ENCODE measurements at places on chromosomes 2 and 18.
A peak's percentile ranks its signal among the peaks of the same experiment; 100 is the strongest.

GRCh38 chr18:27030421-27030820 is 154.7 kb downstream of the CHST9 start:
- DNase-seq, result no peak

- DNase-seq, result no peak
Measured at GRCh38 chr2:21501376-21502027, 377.7 kb downstream of the TDRD15 start.

DNA sequence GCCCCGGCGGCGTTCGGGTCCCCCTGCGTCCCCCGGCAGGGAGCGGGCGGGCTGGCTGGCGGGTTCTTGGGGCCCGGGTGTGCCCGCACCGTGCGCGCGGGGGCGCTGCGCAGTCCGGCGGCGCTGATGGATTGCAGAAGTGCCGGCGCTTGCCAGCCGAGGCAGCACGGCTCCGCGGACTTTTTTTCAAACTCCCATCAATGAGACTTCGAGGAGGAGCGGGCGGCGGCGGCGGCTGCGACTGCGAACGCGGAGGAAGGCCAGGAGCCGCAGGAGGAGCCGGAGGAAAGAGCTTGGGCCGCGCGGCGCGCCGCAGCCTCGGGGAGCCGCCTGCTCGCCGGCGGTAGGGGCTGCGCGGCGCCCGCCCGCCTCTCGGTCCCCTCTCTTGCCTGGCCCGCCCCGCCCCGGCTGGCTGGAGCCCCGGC is at the start of gene GLI2:
Gene GLI2, plus strand, starts transcription at position 123 of the 425 bp plus-strand sequence. CDS start 61,453 bp downstream, outside the sequence.
- DNase-seq, result peak; percentile 88

DNA sequence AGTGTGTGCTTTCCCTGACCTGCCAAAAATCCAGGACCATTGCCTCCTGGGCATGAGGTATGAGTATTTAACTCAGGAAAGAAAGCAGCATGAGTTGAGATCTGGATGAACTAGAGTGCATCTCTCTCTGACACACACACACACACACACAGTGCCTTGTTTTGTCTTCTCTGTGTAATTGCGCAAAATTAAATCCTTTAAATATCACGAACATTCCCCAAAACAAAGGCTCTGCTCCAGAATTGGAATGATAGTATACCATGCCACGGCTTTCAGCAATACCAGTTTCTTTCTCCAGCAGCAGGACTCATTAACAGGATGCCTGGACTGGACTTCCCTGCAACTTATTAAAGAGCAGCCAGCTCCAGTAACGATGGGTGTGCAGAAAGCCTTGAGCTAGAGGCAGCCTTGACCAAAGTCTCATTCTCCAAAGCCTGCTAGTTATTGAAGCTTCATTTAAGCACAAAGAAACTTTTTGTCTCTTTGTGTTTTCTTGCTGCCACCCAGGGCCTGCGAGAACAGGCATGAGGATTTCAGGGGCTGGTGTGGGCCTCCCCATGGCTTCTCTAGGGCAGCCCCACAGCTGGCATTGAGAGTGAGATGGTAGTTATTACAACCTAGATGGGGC is 101.7 kb downstream of the NRP2 start:
- no peak for DNase-seq

DNA sequence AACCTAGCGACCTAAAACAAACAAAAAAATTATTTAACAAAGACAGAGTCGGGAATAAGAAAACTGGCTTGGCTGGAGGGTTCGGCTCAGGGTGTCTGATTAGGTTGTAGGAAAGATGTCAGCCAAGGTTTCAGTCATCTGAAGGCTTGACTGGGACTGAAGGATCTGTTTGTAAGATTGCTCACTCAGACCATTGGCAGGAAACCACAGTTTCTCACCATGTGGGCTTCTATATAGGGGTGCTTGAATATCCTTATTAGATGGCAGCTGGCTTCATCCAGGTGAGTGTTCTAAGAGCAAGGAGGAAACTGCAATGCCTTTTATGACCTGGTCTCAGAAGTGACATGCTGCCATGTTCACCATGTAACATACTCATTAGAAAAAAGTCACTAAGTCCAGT is 999 bp upstream of the IL36B start:
- DNase-seq, result no peak

DNA sequence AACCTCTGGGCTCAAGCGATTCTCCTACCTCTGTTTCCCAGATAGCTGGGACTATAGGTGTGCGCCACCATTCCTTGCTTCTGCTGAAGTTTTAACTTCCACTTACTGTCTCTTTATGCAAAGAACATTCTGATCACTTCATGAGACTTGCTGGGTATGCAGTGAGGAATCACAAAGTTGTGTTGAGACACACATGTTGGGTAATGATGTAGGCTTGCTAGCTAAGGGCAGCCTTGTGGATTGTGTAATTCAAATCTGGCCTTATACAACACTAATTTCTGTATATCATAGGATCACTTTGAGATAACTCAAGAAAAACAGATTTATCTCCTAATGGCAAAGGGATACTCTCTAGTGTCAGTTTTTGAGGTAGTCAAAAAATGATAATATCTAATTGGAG is 24.2 kb downstream of the XRCC5 start:
- DNase-seq, result no peak

DNA sequence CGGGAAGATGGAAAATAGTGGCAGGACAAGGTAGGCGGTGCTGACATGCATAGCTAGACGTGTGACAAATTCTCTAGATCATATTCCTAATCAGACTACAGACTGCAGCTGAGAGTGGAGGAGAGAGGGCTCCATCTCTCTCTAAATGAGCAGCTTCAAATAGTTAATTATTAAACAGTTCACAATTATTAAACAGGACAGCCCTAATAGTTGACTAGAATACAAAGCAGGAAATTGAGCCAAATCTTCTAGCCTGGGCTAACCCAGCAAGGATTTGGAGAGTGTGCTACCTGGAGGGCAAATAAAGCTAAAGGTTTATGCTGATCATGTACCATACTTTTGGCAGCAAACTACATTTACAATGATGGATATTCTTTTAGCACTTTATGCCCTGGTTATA is 54.4 kb upstream of the CWC22 start:
- DNase-seq, result no peak

DNA sequence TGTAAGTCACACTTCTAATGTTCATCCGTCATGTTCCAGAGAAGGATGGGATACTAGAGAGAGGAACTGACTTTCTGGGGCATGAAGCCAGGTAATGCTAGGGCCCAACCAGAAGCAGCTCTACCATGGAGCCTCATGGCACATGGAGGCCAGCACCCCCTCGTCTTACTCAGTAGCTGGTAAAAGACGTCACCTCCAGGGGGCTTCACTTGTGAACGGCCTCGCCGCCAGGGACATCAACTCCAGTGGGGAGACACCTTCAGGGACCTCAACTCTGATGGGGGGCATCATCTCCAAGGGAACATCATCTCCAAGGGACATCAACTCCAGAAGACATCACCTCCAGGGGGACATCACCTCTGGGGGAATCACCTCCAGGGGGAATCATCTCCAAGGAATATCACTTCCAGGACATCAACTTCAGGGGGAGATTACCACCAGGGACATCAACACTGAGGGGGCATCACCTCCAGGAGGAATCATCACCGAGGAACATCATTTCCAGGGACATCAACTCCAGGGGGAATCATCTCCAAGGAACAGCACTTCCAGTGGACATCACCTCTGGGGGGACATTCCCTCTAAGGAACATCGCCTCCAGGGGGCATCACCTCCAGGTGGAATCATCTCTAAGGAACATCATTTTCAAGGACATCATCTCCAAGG is 168.4 kb downstream of the NDUFA10 start:
- DNase-seq, result peak; percentile 40

GRCh38 chr2:113776949-113777348 is 20.5 kb upstream of the SLC35F5 start:
- no peak for DNase-seq

DNA sequence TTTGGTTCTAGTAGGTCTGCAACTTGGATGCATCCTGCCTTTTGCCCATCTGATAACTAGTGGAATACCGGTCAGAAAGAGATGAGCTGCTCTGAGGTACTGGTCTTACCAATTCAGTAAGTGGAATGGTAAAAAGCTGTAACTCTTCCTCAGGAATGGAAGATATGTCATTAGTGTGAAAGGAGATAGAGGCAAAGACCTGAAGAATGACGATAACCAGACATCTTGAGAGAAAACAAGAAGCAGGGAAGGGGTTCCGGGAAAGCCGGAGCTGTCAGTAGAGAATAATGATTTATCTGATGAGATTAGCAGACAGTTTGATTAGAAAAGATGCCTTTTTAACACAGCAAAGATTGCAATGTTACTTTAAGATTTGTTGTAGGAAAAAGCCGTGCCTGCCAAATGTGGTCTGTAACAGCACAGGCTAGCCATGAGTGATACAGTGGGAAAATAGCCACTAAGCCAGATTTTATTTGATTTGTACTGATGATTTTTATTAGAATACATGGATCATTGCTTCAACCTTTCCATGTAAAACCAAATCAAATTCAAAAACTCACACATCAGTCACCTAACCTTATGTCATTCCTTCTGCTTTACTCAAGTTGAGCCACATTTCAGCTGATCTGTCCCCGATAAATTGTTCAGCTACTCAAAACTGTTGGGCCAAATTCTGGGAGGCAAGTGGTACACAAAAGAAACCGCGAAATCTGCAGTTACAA is 110.0 kb downstream of the TCF4 start:
- DNase-seq, result no peak

DNA sequence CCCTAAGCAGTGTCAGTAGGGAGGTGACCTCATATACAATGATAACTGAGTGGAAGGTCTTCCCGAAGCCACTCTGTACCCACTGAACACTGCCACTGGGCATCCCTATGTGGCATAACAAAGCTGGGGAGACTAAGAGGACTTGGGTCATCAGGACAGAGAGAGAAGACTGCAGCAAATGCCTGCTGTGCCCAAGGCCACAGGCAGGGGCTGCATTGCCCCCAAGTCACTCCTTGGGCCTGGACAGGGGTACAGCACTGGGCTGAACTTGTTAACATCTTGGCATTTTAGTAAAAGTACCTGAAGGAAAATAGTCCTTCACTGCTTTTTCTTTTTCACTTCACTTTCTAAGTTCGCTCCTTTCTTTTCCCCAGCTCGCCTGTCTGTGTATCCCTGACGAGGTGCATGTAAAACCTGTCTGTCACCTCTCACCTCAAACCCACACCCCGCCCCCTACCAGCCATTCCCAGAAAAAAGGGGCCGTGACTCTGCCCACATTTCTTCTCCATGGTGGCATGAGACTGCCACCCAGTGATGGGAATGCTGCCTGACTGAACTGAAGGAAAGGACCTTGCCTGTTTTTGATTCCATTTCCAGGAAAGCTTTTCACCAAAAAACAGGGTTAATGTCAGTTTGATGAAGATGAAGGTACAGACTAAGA is 62.9 kb downstream of the MTHFD2 start:
- no peak for DNase-seq

DNA sequence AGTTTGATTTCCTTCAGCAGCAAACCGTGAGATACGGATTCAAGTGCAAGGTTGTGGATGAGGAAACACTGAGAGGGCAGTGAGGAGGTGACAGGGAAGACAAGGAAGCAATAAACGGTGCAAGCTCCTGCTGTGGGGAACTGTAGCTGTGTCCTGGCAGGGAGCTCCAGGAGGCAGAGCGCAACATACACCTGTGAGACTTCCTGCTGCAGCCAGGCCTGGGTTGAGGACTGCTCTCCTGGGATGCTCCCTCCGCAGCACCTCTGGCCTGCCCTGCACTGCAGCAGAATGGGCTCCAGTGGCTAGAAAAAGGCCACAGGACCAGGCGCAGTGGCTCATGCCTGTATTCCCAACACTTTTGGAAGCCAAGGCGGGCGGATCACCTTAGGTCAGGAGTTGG is 85.5 kb downstream of the MRO start:
- no peak for DNase-seq

DNA sequence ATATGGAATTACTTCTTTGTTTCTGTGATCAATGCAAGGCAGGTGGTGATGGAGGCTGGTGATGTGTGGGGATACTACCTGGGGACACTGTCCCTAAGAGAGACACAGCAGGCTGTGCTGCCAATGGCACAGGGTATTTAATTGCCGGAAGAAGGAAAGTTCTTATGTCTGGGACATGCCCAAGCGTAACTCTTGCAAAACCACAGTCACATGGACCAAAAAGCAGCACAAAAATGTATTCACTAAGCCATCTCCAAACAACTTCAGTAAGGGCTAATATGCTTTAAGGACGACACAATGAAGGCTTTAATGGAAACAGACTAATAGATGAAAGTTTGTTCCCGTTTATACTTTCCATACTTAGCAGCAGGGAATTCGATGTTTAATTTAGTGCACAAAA is 49.7 kb upstream of the AP1S3 start:
- DNase-seq, result no peak

DNA sequence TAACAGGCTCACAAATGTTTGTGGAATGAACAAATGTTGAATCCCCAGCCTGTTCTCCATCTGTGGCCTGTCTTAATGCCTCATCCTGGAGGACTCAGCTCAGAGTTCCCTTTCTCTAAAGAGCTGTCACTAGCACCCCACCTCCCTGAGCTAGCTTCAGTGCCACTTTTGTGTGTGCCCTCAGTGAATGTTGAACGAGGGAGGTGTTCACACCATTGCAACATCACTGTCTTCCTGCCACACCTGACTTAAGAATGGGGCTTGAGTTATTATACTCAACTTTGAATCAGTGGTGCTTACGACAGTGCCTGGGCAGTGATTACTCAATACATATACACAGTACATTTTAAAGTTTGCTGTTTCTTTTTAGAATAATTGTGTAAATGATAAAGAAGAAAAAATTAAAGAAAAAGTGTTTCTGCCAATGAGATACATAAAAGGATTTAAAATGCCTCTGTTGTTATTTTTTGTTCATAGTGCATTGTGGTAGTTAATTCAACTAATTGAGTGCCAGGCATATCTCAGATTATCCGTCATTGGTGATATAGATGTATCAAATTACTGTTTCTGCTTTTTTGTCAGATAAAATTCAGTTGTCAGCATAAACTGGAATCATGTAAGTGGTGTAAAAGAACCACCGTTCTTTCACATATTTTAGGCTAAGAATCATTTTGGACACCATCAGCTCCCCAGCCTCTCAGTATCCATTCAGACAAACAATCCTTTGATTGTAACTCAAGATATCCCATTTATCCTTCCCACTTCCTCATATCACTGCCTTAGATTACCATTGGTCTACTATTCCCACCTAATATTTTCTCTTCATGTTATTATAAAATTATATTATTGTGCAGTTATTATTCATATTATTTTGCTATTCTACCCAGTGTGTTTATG is 304.7 kb downstream of the PTPRM start:
- no peak for DNase-seq

- DNase-seq, result no peak
Measured at GRCh38 chr2:157777427-157777826, 98.7 kb downstream of the ACVR1 start.

GRCh38 chr2:170157025-170157684 is 20.8 kb upstream of the MYO3B start:
- DNase-seq, result no peak

DNA sequence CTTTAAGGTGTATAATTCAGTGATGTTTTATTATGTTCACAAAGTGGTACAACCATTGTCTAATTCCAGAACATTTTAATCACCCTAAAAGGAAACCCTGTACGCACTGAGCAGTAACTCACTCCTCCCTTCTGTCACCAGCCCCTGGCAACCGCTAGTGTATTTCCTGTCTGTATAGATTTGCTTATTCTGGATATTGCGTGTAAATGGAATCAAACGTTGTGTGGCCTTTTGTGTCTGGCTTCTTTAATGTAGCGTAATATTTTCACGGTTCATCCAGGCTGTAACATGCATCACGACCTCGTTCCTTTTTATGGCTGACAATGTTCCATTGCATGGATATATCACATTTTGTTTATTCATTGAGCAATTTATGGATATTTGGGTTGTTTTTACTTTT is 8.3 kb downstream of the ZDBF2 start:
- no peak for DNase-seq

- no peak for DNase-seq
Measured at GRCh38 chr18:66167829-66168684, 417.2 kb downstream of the CDH7 start.
